CD4-positive, CD25-positive, alpha-beta regulatory T cell (primary cell): ENCODE measurements at places on chromosomes 1 and 21. TPM values are rescaled to one million over a fixed set of nuclear protein-coding genes. Genes with fewer than 3 reads are reported as not detected.

Gene PMVK
- polyA plus RNA-seq = 76.9 TPM

GRCh38 chr1:29625084-29625420 is 388.7 kb downstream of the PTPRU start:
- no peak for DNase-seq

DNA sequence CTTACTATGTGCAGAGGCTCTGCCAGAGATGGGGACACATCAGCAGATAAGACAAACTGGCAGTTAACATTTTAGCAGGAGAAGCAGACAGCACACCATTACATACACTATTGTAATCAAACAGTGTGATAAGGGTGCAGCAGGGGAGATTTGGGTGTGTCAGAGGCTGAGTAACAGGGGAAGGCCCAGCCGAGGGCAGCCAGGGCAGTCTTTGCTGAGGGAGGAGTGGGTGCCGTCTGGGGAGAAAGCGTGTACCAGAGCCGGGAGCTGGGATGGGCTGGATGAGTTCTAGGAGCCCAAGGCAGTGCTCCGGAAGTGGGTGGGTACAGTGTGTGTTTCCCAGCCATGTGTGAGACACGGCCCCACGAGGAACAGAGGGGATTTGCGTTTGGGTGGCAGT is 31.2 kb downstream of the KCNA10 start:
- no peak for DNase-seq

DNA sequence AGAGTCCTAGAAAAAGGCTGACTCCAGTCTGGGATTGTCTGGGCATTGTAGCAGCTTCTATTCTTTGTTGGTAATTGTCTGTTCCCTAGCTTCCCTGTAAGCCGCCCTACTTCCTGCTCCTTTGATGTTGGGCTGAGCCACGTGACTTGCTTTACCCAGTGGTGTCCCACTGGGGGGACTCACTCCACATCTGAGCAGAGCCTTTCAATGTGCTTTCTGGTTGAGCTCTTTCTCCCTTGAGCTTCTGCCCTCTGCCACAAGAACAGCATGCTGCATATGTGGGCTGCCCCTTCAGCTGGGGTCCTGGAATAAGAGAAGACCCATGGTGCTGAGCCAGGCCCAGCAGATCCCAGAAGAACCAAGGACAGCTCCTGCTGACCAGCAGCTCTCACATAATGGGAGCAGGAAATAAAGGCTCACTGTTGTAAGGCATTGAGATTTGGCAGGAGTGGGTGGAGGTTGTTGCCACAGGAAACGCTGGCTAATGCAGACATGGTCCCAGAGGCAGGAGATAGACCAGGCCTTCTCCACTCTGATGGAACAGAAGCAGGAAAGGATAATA is 276.3 kb upstream of the GJB5 start:
- no peak for DNase-seq

Gene KDF1
- 3.2 TPM for polyA plus RNA-seq

Gene RGS21
- polyA plus RNA-seq = not detected

Gene ATP6V1G3
- polyA plus RNA-seq = not detected

DNA sequence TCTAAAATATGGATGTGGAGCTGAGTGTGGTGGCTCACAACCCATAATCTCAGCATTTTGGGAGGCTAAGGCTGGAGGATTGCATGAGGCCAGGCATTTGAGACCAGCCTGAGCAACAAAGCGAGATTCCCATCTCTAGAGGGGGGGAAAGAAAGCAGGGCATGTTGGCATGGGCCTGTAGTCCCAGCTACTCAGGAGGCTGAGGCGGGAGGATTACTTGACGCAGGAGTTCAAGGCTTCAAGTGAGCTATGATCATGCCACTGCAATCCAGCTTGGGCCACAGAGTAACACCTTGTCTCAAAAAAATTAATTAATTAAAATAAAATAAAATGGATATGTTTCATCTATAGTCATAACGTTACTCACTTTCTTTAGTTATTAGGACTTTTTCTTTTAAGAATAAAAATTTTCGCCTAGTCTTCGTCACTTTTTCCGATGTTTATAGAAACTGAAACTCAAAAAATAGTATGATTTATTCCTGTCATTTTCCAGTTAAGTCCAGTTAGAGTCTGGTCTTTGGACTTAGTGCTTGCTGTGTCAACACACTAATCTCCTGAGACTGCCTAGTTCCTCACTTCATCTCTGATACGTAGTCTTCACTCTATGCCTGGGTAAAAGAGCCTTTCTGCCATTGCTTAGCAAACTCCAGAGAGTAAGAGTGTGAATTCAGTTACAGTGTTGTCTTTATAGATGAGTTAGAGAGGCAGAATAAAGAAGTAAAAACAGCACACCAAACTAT is 28.0 kb downstream of the IARS2 start:
- DNase-seq = no peak

GRCh38 chr1:114302821-114303220 is 149.2 kb upstream of the SYT6 start:
- no peak for DNase-seq

Gene PUM1
- 136 TPM for polyA plus RNA-seq

DNA sequence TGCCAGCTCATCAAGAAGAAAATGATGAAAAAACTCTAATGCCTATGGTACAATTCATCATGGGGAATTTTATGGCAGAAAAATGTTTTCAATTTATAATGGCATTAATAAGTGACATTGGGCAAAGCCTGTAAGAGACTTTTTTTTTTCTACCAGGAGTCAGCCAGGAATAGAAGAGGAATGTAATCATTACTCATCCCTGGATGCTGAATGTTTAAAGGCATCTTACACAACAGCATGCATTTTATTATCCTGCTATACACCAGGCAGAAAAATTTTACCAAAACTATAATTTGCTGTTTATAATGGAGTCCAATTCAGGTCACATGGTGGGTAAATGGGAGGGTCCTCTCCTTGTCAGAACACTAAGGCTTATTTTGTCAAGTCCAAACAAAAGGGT is 189.9 kb upstream of the BEND5 start:
- no peak for DNase-seq
